Skin of body (tissue), 3 donors: ENCODE measurements at places on chromosomes 5 and 9. TPM values are rescaled to one million over a fixed set of nuclear protein-coding genes. Genes with fewer than 3 reads are reported as not detected.
A peak's percentile ranks its signal among the peaks of the same experiment; 100 is the strongest.

GRCh38 chr9:115672477-115673316 is 480.9 kb upstream of the PAPPA start:
- DNase-seq = peak; percentile 75

DNA sequence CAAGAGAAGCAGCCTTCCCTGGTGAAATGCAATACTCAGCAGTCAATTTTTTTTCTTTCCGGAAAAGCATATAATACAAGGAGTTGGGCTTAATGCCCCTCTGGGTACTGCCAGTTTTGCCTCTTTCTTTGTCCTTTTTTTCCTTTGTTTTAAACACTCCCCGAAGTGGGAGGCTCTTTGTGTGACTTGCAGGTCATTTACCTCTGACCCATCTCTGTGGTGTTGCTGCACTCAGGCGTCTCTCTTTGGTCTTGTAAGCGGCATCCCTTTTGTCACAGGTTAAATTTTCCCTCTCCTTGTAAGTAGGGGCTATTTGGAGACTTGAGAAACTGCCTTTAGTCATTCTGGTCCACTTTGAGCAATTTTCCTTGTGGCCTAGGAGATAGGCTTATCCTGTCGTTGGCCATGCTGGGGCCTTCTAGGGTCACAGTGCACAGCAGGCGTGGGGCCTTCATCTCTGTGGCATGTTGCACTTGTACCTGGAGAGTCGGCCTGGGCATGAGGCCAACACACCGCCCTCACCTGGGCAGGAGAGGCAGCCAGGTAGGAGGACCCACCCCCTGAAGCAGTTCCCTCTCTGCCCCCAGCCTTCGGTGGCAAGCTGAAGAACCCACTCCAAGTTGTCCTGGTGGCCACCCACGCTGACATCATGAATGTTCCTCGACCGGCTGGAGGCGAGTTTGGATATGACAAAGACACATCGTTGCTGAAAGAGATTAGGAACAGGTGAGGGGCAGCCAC is 27.7 kb upstream of the CTSL start:
- DNase-seq = no peak

DNA sequence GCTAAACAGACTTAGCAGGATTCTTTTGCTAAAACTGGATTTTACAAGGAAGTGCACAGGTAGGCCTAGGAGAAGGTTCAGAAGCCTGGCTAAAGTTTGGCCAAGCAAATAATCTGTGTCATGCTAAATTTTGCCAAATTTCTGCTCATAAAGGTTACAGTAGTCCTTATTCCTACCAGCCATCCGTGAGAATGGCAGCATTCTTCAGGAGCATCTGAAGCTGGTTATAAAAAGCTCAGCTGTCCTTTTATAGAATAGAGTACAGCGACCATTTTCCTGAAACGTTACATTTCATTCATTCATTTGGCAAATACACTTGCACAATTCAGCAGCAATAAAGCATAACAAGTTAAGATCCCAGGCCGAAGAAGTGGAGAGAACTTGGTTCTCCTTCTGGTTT is 6.9 kb downstream of the GSN start:
- no peak for DNase-seq

ARHGEF39 gene
- total RNA-seq = 2.4 TPM

DNA sequence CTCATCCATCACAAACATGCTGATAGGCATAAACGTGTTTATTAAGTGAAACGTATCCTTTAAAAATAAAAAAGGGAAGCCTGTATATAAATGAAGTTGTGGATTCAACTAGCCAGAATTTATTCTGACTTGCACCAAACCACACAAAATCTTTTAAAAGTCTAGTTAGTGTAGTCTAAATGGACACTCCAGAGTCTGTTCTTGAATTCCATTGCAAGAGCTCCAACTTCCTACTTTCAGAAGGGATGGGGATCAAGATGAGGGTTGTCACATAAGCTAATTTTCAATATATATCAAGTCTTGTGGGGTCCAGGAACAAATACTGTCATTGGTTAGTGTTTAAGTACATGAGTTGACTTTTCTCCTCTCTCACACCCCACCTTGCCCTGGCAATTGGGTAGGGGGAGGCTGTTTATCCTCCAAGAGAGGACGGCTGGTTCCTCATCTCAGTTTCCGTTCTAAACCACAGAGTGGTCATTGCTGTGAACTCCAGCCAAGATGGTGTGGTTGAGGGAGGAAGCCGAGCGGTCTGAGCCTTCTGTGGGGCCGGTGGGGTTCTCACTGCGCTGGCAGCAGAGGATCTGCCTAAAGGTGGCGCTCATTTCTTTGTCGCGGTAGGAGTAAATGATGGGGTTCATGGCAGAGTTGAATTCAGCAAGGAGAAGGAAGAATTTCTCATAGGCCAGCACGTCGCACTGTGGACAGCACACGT is 163.2 kb downstream of the LPAR1 start:
- no peak for DNase-seq

NEUROG1 gene
- not detected for total RNA-seq

RECK gene
- total RNA-seq = 50.8 TPM

DNA sequence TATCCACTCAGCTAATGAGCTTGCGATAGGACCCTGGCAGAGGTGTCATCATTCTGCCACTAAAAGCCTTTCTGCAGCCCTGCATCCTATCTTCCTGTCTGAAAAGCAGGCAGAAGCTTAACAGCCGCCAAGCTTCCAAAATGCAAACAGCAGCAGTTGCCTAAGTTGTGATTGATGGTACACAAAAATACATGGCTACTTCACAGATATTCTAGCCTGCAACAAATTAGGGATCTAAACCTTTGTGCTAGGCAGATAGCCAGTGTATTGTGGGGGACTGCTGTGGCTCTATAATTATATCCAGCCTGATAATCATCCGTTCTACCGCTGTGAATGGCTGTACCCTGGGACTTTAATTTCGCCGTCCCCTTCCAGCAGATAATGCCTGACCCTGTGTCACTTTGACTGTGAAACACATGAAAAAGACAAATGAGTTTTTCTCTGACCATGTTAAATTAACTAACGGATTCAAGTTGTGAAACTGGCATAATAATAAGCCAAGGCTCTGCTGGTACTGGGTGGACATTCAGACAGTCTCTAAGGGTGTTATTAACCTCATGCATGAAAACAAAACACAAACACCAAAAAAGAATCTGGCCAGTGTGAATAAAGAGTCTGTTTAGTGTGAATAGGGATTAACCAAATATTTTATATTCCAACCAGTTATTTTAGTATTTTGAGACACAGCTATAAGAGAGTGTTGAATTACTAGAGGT is 45.9 kb downstream of the SEMA6A start:
- DNase-seq = peak; percentile 22

DNA sequence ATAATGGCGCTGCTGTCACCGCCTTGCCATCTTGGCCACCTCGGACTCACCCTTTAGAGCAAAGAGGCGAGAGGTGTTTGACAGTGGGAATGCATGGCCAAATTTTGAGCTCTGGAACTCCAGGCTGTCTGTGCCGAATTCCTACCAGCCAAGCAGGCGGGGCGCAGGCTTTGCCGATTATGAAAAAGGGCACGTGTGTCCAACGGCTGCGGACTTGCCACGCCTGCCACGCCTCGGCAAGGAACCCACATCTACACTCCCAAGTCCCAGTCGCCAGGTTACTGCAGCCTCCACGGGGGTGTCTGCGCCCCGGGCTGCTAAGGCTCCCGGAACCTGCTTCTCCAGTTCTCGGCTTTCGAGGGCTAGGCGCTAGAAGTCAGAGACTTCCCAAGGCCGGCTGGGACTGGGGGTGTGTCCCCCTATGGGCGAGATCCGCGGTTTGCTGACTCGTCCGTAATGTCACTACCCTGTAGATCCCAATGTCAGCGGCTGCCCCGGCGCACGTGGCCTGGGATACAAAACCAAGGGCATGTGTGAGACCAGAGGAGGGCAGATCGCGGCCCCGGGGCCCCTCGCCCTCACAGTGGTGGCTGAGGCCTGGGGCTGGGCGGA is 2.8 kb downstream of the NPR3 start:
- no peak for DNase-seq

GRCh38 chr5:145244788-145245187 is 590.4 kb downstream of the PRELID2 start:
- DNase-seq = no peak

GRCh38 chr5:111301264-111301663 is 77.1 kb downstream of the CAMK4 start:
- DNase-seq = no peak

PCDHA4 gene
- 0.30 TPM for total RNA-seq

DNA sequence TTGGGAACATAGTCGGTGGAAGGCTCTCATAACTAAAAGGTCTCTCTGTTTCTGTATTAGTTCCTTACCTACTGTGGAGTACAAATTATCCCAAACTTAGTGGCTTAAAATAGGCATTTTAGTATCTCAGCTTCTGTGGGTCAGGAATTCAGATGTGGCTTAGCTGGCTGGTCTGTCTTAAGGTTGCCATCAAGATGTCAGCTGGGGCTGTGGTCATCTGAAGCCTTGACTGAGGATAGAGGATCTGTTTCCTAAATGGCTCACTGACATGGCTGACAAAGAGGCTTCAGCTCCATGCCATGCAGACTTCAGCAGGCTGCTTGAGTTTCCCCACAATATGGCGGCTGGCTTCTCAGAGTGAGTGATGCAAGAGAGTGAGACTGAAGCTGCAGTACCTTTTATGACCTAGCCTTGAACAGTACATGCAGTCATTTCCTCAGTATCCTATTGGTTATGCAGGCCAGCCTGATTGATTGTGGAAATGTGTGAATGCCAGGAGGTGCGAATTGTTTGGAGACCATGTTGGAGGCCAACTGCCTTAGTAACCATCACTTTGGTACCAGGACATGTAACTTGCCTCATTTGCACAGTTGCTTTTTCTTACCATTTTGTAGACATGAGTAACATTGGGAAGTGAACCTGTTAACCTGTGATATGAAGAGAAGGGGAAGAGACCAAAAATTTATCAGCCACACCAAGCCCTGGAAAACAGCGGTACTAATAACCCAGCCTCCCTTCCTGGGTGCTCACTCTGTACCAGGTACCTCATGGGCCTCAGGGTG is 152.8 kb upstream of the IER5L start:
- no peak for DNase-seq

F2RL2 gene
- 12.3 TPM for total RNA-seq

DNA sequence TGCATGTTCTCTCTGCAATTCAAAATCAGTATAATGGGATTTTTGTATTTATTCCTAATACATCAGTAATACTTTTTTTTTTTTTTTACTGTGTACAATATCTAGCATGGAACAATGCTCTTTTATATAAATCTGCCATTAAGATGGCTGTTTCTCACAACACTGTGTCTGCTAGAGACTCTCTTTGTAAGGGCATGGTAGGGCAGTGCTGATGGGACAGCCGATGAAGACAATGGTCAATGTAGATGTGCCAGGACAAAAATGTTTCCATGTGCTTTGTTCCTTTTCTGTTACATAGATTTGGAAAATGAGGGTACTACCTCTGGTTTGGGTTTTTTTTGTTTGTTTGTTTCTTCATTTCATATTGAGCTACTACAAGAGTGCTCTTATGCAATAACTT is 95.3 kb upstream of the ITGA2 start:
- no peak for DNase-seq

MACIR gene
- 6.4 TPM for total RNA-seq

FGFR4 gene
- total RNA-seq = 6.4 TPM

GPR150 gene
- total RNA-seq = not detected

GARIN3 gene
- not detected for total RNA-seq

SOX30 gene
- 0.10 TPM for total RNA-seq

- no peak for DNase-seq
Observed at GRCh38 chr5:179700401-179700918, 1.7 kb downstream of the CANX start.

- no peak for DNase-seq
Observed at GRCh38 chr5:168663276-168664004, 84.3 kb upstream of the PANK3 start.

DMRT3 gene
- not detected for total RNA-seq

SH3TC2 gene
- total RNA-seq = 4.4 TPM

GRCh38 chr9:97633859-97634490 is 354 bp downstream of the NCBP1 start:
- no peak for DNase-seq

TEX48 gene
- total RNA-seq = not detected

ADGRD2 gene
- not detected for total RNA-seq

- DNase-seq = no peak
Observed at GRCh38 chr5:59605915-59606314, 287.6 kb downstream of the PDE4D start.

TMEM215 gene
- total RNA-seq = 0.39 TPM

ARL14EPL gene
- total RNA-seq = not detected

SHC3 gene
- total RNA-seq = 0.79 TPM

DNA sequence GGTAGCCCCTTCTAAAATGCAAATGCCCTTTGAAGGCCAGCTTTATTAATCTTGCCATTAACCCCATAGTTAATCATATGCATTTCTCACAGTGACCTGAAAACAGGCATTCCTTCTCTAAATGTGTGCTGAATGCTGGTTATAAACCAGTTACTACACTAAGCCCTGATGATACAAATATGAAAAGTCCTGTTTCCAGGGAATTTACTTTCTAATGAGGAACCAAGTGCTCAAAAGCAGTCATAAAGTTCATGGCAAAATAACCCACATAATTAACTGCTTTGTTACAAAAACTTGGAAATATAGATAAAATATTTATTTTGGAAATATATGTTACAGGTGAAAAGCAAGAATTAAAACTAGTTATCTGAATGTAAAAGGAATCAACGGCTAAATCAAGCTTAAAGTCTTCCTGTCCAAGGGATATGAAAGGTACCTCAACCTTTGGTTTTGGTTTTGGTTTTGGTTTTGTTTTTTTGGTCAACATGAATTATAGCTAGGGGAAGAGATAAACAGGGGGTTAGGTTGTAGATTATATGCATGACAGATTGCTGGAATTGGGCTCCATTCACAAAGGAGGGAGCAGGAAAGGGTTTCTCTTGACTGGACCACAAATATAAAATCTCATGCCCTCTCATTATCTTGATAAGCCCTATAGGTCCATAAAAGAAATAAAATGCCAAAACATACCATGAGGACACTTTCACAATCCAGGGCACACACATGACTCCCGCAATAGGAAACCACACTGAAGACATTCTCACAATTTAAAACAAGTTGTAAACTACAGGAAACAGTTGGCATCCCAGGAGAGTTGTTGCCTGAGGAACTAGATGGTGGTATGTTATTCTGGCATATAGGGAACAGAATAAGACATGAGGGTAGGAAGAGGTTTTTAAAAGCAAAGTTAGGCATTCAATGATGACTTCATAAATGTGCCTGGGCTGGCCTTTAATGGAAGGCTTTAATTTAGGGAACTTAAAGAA is 46.7 kb upstream of the MACIR start:
- DNase-seq = no peak

DNA sequence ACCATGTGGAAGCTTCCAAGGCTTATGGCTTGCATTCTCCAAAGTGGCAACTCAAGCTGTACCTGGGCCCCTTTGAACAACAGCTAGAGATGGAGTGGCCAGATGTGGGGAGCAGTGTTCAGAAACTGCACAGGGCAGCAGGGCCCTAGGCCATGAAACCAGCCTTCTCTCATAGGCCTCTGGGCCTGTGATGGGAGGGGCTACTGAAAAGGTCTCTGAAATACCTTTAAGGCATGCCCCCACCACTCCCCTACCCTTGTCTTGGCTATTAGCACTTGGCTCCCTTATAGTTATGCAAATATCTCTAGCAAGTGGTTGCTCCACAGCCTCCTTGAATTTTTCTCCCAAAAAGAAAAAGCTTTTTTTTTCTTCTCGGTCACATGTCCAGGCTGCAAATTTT is 1014.6 kb downstream of the DTWD2 start:
- no peak for DNase-seq

ALDH1A1 gene
- total RNA-seq = 19.2 TPM

GRCh38 chr5:147667363-147667762 is 115.2 kb downstream of the JAKMIP2 start:
- DNase-seq = no peak

GRCh38 chr9:115292584-115293279 is 174.8 kb upstream of the TNC start:
- no peak for DNase-seq

GRCh38 chr9:70600506-70600905 is 186.0 kb upstream of the KLF9 start:
- DNase-seq = no peak
